ENCODE measurements at places on chromosomes 6 and 20.

GRCh38 chr6:21521276-21521675 is 72.3 kb upstream of the SOX4 start:
- DNase-seq: no peak

GRCh38 chr6:154969796-154970195 is 25.3 kb upstream of the TIAM2 start:
- peak; percentile 42 for DNase-seq

DNA sequence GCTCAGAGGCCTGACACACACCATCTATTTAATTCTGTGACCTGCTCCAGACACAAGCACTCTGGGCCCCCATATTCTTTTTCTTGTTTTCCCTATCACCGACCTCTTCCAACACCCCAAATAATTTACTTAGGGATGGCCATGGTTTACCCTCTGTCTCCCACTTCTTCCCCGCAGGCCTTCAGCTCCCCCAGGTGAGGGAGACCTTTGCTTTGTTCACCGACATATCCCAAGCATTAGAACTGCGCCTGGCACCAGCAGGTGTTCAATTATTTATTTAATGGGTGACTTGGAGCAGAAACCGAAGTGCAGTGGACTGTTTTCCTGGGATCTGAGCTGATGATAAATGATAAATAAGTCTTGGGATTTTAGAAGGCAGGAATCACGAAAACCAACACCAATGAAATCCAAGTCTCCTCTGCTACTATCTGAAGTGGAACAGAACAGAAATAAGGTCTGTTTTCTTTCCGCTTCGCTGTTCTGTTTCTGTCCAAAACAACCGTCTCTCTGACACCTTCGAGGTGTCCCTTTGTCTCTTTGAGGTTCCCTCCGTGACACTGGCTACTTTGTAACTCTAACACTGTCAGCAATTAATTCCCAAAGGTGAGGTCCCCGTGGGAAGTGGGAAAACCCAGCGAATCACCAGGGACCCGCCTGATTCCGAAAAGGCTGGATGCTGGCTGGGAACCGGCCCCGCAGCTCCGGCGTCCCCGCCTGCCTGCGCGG is 1.1 kb upstream of the RIN2 start:
- no peak for DNase-seq

GRCh38 chr6:2764610-2765165 is 505 bp upstream of the WRNIP1 start:
- DNase-seq: peak; percentile 71

GRCh38 chr6:138258991-138259390 is 40.7 kb upstream of the PBOV1 start:
- DNase-seq: no peak

- DNase-seq: no peak
Measured at GRCh38 chr6:149084026-149084425, 233.5 kb upstream of the TAB2 start.

- DNase-seq: peak; percentile 89
Measured at GRCh38 chr20:8155229-8155628, 23.2 kb downstream of the PLCB1 start.

- DNase-seq: peak; percentile 36
Measured at GRCh38 chr6:4805553-4806336, 29.5 kb downstream of the CDYL start.

- DNase-seq: peak; percentile 48
Measured at GRCh38 chr20:14963262-14963663, 625.9 kb upstream of the FLRT3 start.

- DNase-seq: peak; percentile 42
Measured at GRCh38 chr6:3566812-3567211, 110.0 kb upstream of the SLC22A23 start.

All from fibroblast of skin of back (primary cell).